ENCODE measurements at places on chromosomes 12 and 14.

GRCh38 chr12:21934173-21934572 is 7.1 kb downstream of the ABCC9 start:
- DNase-seq = no peak

- DNase-seq = no peak
These were observed 9.7 kb downstream of the MMAB start for GRCh38 chr12:109563291-109564284.

DNA sequence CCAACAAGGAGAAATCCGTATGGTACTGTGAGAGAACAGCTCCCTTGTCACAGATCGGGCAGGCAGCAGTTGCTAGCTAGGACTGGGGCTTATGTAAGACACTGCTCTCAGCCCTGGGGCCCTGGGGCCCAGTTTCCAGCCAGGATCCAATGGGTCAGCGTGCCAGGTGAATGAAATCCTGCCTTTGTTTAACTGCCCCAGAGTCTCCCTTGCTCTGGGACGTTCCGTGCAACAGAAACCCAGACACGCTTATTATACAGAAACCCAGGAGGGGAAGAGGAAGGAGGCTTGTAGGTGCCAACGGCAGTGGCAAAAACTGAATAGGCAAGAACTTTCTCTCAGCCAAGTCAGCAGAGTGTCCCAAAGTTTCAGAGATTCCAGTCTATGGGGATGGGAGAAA is 110.6 kb downstream of the DIO2 start:
- no peak for DNase-seq

GRCh38 chr14:59046746-59047145 is 141.7 kb upstream of the DAAM1 start:
- DNase-seq = no peak

- no peak for DNase-seq
These were observed 3.0 kb upstream of the SNW1 start for GRCh38 chr14:77763978-77764377.

DNA sequence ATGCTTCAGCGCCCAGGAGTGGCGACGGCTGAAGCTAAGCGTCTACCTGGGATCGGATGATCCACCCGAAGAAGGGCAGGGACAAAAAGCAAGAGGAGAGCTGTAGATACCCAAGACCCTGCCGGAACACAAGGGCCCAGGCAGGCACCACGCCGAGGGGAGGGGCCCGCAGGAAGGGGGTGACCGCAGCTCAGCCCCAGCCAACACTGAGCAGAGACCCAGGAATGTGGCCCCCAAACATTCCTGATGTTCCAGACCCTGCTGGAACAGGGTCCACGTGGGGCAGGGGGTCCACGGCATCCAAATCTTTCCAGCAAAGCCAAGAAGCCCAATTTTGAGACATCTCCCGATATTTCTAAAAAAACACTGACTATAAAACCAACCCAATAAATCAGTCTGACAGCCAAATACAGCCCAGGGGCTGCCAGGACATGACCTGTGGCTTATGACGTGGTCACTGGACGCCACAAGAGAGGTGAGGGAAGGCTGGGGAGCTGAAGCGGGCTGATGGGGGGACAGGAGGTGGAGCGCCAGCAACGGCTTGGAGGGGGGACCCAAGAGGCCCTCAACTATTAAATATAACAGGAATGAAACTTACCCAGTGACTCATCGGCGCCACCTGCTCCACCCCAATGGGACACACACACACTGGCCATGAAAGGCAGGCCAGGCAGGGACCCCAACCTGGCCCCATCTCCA is 58.9 kb downstream of the NCOR2 start:
- no peak for DNase-seq

DNA sequence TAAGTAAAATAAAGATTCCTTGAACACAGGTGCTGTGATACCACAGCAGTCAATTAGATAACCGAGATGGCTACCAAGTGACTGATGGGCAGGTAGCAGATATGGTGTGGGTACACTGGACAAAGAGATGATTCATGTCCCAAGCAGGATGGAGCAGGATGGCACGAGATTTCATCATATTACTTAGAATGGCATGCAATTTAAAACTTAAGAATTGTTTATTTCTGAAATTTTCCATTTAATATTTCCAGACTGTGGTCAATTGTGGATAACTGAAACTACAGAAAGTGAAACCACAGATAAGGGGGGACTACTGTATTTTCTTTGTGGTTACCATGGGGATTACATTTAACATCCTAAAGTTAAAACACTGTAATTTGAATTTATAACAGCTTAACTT is 7.5 kb upstream of the ZFP36L1 start:
- no peak for DNase-seq

DNA sequence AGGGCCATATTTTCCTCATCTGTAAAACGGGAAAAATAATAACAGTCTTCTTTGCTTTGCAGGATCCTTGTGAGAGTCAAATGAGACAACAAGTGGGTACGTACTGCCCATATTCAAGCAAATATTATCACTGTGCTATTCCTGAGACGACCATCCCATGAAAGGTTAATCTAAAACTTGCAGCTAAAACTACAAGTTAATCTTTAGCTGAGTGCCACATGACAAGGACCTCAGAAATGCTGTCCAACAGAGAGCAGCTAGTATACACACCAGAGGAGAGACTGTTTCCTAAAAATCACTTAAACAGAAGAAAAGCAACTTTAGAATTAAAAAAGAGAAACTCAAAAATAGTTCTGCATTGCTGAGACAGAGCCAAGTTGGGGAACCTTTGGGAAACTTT is 162.7 kb upstream of the TMTC2 start:
- no peak for DNase-seq

- no peak for DNase-seq
These were observed 214.4 kb downstream of the BMP4 start for GRCh38 chr14:53742233-53742620.

DNA sequence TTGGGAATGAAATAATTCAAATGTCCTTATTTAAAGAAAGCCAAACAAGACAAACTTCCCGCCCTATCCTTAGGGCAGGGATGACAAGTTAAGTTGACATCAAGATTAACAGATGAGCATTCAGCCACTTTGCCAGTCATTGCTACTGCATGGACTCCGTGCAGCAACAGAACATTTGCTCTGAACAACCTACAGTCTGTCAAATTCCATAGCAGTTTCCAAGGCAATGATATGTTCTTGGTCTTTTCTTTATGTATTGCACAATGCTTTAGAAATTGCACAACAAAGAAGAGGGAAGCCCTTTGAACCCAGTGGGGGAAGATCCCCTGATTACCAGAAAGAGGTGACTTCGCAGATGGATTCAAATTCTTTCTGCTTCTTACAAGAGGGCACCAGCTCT is 269.8 kb downstream of the BCAT1 start:
- DNase-seq = no peak

DNA sequence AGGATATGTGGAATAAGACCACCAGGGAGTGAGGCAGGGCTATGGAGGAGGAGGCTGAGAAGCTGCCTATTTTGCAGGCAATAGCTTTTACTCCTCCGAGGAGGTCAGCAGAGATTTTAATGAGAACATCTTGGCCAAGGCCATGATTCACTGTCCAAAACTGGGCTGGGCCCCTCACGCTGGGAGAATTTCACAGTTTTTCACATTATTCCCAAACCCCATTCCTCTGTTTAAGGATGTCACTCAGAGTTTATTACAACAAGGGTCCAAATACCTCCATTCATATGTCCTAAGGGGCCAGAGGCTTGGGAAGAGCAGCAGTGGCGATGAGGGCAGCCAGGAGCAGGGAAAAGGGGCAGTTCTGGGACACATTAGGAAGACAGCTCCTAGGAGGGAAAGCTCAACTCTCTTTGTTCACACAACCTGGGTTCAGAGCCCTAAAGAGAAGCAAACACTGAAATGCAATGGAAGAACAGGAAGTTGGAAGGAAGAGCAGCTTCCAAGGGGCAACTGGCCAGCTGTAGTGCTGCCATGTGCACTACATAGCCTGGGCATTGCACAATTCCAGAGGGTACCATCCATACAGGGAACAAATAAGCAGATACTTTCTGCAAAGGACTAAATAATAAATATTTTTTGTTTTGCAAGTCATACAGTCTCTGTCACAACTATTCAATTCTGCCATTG is 283.2 kb downstream of the NUAK1 start:
- DNase-seq = no peak

- no peak for DNase-seq
These were observed 45.8 kb downstream of the ATL1 start for GRCh38 chr14:50605766-50606165.

- no peak for DNase-seq
These were observed 95.9 kb downstream of the TBX3 start for GRCh38 chr12:114588061-114588460.

- DNase-seq = no peak
These were observed 374.7 kb downstream of the APAF1 start for GRCh38 chr12:99019798-99020197.

GRCh38 chr12:123233505-123234308 is 471 bp downstream of the MTRFR start:
- DNase-seq = no peak

DNA sequence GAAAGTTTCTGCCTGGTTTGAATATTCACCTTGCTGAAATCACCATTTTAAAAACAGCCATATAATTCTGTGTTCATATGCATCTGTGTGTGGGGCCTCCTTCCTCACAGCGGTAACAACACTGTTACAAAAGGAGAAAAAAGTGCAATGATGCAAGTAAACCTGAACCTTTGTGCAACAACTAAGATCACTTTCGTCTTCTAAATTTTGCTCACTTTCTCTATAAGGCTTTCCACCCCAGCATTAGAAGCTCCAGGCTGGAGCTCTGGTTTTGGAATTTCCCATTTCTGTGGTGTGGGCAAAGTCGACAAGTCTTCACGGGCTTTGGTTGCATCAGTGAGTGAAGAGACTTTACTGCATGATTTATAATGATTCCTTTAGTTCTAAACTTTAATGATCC is 18.4 kb downstream of the FGD6 start:
- DNase-seq = no peak

DNA sequence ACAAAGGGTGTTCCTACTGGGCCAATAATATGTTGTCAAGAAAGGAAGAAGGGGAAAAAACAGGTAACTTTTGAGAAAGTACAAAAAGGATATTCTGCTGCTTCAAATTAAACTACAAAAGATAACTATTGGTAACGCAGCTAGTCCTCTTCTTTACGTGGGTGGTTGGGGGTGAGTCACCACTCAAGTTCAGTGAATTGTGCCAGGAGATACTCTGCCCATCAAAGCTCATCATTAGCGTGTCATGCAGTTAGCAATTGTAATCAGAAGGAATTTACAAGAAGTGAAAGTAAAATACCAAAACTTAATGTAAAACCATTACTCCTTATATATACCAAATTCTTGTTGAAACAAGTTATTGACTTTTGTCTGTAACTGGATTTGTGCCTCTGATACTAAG is 342.0 kb downstream of the NPAS3 start:
- DNase-seq = no peak

DNA sequence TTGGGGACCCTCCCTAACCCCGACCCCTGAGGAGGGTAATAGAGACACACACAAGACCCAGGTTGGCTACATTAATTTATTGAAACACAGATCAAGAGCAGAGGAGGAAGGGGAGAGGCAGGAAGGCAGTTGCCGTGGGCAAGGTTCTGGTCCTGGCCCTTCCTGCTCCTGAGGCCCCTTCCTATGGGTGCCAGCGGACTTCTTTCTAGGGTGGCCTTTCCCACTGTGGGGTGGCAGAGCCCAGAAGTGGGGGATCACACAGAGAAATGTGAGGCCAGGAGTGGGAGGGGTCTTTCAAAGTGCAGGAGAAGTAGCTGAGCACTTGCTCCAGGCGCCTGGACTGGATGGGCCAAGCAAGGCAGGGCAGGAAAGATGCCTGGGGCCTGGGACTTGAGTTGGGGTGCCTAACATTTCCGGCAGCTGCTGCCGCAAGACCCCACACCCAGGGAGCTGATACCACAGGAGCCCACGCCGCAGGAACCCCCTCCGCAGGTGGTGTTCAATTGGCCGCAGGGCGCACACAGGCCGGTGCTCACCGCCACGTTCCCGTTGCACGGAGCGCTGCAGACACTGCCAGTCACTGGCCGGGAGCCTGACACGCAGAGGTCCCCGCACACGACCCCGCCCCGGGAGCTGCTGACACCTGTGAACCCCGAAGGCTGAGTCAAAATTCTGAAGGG is 5.3 kb downstream of the KRT81 start:
- DNase-seq = no peak

DNA sequence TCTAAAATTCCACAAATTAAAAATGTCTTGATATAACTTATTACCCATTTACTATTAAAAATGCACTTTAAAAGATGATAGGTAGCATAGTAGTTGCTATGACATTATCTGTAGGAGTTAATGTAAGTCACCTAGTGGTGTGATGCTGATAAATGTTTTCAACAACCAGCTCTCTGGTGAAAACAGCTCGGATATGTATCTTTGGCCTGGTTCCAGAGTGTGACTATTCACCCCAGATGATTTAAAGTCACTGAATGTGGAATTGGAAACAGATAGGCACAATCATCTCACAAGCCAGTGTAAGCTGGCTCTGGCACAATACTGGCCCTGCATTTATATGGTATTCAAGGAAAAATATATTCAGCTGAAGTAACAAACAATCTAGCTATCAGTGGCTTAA is 9.2 kb upstream of the CCDC196 start:
- no peak for DNase-seq

DNA sequence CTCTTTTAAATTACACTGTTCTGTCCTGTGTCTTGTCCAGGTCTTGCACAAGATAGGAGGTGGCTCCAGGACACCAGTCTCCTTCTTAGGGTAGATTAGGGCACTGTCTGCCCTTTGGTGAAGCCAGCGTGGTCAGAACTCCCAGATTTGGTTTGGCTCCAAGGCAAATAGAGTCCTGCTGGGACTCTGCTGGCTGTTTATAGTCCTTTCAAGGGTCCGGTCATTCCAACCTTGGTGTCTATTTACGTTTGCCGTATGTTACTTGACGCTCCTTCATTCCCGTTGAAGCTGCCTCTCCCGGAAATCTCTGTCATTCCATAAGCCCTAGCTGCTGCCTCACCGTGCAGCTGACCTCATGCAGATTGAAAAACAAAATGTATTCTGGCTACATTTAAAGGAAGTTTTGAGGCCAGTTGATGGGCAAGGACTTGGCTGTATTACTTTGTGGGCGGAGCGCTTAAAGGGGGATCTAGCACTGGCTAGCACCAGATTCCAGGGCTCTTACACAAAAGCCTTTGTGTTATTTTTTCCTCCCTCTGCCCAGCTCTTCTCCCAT is 180.6 kb downstream of the AKAP6 start:
- no peak for DNase-seq

DNA sequence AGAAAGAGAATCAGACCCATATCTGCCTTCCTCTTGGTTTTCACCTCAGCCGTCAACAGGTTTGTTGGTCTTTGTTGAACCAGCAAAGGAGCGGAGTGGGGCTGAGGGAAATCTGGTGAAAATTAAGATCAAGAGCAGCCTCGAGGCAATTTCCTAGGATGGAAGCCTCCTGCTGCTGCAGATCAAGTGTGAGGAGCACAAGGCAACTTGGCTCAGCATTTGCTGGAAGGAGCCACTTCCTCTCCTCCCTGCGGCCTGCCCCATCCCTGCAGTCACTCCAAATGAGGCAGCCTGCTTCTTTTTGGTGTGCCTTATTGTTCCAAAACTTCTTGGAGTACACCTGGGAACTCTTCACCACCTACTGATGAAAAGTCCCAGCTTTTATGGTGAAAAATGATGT is 4.9 kb downstream of the TC2N start:
- no peak for DNase-seq
